ENCODE measurements at places on chromosomes 12 and 14.

- no peak for DNase-seq
Measured at GRCh38 chr12:1302201-1302870, 292.0 kb downstream of the FBXL14 start.

DNA sequence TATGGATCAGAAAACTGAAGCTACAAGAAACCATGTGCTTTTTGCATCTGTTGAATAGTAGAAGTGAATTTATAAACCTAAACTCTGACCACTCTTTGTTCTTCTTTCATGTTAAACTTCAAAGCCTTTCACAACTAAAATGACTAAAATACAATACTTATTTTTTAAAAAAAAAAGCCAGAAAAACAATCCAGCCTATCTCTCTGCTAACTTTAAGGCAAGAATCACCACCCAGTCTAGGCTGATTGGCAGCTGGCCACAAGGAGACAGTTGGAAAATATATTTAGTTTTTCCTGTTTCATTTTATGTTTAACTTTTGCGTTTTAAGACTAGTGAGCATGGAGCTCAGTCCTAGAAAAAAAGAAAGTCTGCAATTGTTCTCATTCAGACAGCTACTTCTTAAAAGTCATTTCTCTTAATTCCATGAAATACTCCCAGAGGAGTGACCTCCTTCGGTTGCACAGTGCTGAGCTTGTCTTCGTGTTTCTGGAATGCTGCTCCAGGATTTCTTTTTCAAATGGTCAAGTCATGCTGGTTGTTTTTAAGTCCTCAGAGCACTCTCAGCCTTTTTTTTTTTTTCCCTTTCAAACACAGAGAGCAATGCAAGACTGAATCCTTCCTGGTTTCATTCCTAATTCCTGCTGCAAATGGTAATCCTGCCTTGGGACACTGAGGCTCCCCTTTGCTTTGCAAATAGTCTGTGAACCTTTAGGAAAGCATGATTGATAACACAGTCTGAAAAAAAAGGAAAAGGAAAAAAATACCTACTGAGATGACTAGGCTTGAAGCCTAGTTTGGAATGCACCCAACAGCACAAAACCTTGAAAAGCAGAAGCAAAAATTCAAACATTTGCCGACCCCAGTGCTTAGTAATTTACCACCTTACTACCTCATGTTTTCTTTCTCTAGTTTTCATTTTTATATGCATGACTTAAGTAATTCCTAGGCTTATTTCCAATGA, 233.3 kb upstream of the DAAM1 start:
- DNase-seq: peak; percentile 26

- DNase-seq: no peak
Measured at GRCh38 chr12:104636496-104636895, 179.7 kb downstream of the CHST11 start.

GRCh38 chr12:93944201-93944600, 204.2 kb upstream of the PLXNC1 start:
- DNase-seq: no peak

DNA sequence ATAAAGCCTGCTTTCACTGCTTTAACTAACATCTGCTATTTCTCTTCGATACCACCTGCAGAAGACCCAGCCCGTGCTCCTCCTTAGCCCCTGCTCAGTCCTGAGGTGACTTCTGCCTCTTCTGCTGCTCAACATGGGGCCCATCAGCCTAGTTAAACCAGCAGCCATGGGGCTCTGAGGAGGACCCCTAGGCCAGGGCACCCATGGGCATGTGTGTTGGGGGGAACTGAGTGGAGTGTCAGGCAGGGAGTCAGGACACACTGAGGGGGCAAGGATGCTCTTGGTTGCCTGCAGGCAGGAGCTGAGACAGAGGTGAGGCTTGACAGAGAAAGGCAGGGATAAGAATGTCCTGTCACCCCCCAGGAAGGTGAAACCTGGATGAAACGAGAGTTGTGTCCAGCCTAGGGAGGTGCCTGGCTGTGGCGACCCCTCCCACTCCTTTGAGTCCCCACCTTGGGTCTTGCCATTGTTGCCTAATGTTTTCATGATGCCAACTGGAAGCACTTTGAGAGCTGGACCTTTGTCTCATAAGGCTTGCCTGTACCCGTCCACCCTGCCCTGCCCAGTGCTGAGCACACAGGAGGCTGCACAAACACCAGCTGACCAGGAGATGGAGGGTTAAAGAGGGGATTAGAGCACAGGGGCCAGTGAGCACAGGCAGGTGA, 12.5 kb upstream of the RABGGTA start:
- DNase-seq: no peak

DNA sequence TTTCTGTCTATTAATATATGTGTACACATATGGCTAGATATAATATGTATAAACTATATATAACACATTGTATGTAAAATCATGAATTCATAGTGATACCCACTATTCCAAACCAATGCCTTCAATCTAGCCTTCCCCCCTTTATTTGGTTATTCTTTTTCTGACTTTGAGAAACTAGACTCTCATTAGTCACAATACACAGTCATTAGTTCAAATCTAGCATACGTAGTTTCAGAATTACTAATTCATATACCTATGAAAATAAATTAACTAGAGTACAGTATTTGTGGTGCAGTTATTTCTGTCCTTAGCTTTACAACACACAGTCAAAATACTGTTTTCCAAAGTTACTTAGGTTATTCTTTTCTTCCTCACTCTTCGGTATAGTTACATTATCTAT, 268.2 kb downstream of the DPF3 start:
- peak; percentile 59 for DNase-seq

DNA sequence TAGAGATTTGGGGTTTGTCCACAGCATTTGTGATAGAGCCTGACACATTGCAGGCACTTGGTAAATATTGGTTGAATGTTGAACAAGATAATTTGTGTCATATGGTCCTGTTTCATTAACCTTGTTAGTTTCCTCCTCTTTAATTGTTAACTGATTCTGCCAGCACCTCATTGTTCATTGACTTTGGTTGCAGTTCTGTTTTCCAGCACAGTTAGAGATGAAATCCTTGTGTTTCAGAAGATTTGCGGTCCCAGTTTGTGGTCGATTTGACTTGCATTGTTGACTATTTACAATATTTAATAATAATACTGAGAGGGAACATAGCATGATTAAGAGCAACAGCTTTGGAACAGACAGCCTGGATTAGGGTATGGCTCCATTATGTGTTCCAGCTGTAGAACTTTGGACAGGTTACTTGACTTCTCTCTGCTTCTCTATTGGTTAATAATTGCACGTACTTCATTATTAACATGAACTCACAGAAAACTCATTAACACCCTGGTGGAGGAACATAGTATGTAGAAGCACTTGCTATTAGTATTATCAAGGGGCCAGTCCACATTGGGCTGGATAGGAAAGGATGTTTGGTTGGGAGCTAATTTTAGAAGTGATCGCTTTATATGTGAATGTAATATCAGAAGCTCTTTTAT, 8.7 kb downstream of the DRAM1 start:
- DNase-seq: no peak

GRCh38 chr12:96985515-96986362, 78.7 kb downstream of the NEDD1 start:
- peak; percentile 57 for DNase-seq

DNA sequence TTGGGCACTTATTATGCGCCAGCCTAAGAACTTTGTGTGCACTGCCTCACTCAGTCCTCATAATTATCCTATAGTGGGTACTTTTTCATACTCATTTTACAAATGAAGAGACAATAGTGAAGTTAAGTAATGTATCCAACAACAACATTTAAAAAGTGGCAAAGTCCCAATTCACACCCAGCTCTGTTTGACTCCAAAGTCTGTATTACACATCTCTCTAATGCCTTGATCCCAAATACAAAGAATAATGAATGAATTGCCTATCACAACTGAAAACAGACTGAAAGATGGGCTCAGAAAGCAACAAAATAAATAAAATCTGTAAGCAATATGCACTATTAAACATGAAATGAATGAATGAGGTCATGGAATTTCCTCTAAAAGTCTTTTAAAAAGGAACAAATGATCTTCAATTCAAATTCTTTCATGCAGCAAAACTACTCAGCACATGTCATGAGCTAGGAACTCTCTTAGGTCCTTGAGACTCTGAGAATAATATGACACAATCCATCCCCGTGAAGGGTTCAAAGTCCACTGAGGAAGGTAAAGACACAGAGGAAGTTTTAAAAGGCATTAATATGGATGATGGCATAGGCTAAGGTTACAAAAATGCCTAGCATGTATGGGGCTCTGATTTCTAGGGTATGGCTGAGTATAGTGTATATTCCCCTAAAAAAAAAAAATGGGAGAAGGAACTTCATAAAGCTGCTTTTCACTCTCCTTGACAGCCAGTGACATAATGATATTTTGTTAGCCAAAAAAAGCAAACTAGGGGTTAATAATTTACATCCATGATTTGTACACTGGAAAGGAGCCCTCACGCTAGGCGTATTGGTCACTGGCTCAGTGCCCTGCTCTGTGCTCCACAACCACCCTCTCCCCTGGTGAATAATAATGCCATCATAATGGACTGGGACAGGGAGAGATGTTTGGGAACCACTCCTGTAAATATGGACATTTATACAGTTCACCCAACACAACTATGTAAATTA, 103.4 kb downstream of the SLC2A13 start:
- no peak for DNase-seq

GRCh38 chr12:25997201-25997963, 38.9 kb downstream of the RASSF8 start:
- no peak for DNase-seq

DNA sequence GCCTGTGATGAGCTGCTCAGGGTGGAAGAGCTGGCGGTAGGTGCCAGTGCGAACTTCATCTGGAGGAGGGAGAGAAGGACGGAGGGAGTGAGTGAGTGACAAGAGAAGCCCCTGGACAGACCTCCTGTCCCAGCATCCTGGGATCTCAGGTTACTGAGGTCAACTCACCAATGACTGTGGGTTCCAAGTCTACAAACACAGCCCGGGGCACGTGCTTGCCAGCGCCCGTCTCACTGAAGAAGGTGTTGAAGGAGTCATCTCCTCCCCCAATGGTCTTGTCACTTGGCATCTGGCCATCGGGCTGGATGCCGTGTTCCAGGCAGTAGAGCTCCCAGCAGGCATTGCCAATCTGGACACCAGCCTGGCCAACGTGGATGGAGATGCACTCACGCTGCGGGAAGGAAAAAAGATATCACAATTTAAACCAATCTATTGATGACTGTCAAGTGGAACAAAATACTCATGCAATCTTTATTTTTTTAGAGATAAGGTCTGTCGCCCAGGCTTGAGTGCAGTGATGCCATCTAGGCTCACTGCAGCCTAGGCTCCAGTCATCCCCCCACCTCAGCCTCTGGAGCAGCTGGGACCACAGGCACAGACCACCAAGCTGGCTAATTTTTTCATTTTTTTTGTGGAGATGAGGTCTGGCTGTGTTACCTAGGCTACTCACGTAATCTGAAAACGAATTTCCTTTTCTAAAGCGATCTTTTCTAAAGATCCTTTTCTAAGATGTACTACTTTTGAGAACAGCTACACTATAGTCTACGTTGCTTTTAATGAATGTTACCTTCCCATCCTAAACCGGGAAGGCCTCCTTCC, 1.7 kb downstream of the TUBA1B start:
- DNase-seq: no peak

DNA sequence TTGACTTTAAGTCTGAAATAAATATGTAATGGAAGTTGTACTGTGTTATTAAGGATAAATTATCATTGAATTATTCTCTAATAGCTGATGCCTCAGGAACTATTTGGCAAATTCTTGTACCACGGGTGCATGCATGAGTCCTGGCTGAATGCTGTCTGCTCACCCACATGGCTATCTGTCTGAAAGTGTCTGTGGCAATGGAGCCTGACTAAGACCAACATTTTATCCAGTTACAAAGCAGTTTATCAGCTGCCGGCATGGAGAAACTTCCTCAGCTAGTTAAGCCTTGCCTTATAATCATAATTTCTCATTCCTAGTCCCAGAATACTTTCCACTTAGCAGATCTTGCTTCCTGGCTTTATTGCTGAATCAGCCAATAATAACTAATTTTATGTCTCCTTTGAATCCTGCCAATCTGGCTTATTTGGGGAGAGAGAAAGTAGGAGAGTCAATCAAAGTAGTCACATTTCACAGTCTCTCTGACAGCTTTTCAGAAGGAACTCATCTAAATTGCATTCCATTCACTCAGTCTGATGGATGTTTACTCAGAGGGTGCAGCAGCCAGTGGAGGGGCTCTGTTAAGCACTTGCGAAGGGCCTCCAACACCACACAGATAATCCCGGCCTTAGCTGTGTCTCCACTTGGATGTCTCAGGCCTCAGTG, 280.6 kb upstream of the CLEC14A start:
- no peak for DNase-seq

- no peak for DNase-seq
Measured at GRCh38 chr12:57620936-57621496, 9.8 kb downstream of the ARHGEF25 start.

DNA sequence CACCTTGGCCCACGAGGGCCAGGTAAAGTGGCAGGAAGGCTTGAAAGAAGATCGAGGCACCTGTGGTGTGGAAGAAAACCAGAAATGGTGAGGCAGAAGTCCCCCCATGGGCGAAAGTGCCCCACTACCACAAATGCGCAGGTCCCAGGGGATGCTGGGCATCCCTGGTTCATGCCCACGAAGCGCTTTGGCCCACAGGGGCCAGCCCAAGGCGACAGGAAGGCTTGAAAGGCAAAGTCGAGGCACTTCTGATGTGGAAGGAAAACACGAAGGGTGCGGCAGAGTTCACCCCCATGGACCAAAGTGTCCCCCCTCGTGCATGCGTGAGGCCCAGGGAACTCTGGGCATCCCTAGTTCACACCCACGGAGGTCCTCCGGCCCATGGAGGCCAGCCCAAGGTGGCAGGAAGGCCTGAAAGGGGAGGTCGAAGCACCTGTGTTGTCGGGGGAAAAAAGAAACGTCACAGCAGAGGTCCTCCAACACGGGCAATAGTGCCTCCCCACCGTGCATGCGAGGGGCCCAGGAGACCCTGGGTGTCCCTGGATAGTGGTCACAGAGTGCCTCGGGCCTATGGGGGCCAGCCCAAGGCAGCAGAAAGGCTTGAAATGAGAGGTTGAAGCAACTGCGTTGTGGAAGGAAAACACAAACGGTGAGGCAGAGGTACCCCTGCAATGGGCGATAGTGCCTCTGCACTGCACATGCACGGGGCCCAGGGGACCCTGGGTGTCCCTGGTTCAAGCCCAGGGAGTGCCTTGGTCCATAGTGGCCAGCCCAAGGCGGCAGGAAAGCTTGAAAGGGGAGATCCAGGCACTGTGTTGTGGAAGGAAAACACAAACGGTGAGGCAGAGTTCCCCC, 373.9 kb downstream of the ALG10 start:
- no peak for DNase-seq

DNA sequence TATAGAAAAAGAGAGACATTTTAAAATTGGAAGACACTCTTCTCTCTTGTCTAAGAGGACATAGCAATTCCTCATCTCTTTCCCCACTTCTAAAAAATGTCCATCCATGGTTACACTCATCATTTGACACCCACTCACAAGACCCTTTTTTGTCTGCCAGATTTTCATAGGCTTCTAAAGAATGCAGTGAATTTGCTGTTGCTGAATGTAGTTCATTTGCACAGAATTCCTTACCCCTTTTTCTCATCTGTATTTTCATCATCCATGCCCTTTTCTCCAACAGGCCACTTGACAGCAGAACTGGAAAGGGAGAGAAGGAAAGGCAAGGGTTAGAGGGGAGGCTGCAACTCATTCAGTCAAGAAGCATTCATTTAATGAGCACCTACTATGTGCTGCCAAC, 128.0 kb downstream of the NUAK1 start:
- DNase-seq: no peak

GRCh38 chr12:68065687-68066086, 76.4 kb downstream of the IFNG-AS1 start:
- no peak for DNase-seq
